Left colon (tissue), 2 donors: ENCODE measurements at places on chromosomes 6 and 20.

- DNase-seq: no peak
Observed at GRCh38 chr6:140850438-140850837, 1282.3 kb upstream of the GJE1 start.

DNA sequence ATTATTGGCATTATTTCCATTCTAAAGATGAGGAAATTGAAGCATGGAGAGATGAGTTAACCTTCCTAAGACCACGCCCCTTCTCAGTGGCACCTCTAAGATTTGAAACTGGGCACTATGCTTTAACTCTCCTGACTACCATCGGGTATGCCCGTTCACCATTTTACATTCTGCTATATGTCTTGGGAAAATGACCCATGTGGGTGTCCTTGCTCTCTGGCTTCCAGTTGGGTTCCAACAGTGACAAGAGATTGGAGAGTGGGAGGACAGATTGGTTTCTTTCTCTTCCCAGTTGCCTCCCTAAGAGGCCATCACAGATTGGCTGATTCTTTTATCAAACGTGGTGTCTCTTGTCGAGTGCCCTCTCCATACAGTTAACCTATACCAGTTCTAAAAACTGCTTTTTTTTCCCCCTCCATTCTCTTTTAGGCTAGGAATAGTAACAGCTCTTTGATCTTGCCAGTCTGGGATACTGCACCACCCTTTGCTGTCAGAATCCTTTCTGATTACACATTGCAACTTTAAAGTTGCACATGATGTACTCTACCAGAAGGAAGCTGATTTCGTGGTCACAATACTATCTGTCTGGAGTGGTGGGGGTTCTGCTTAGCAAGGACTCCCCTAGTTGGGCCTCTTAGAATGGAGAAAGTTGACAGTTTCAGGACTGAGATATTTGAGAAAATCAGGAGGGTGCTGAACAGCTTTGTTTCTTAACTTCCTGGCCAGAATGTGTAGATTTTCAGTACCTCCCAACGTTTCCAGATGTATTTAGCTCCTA is 88.0 kb upstream of the ELOVL5 start:
- DNase-seq: no peak

- DNase-seq: no peak
Observed at GRCh38 chr6:16694781-16695578, 66.3 kb downstream of the ATXN1 start.

GRCh38 chr20:38748861-38749149 is 545 bp downstream of the ACTR5 start:
- no peak for DNase-seq

DNA sequence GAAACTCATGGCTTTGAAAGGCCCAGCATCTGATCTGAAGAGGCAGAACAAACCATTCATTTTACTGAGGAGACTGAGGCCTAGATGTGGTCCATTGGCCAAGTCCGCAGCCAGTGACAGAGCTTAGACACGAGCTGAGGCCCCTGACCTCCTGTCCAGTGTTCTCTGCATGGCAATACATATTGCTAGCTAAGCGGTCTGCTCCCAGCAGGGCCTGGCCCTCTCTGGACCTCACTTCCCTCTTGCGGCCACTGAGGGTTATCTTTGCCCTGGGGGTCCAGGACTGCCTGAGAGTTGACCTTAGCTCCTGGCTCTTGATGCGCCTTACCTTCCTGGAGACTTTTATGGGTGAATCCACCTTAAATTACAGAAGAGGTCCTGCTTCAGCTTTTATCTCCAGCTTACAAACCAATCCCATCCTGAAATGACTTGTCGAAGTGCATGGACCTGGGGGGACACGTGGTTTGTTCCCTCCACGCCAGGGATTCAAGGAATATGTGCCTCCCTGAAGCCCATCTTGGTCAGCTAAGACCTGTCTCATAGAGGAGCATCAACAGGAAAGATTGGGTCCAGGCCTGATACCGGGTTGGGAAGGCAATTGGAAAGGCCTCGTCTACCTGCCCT is 75.6 kb downstream of the CNBD2 start:
- DNase-seq: no peak

- no peak for DNase-seq
Observed at GRCh38 chr6:15614277-15614676, 48.6 kb downstream of the DTNBP1 start.

DNA sequence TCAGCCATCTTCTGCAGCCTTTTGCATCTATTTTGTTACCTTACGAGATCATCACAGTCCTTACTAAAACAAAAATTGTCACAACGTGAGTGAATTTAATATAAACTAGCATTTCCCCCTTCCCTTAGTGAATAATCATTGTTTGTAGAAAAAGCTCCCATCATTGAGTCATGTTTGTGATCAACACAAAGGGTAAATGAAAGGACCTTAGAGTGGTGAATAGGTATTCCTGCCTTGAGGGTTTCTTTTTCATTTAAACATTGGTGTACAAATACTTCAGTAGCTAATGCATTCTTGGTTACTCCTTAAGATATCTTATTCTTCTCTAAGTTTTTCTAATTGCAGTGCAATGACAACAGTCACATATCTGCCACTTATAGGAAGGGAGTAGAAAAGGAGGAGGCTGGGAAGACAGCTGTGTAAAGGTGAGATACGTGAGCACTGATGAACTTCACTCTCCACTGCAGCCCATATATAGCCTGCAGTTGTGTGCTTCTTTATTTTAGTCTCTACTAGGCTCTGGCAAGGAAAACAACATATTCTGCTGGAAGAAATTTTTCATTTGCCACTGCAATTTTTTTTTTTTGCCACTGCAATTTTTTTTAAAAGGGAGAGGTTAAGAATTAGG is 27.8 kb downstream of the ADGRG6 start:
- no peak for DNase-seq

- DNase-seq: no peak
Observed at GRCh38 chr6:72894091-72894490, 272.2 kb downstream of the KCNQ5 start.

DNA sequence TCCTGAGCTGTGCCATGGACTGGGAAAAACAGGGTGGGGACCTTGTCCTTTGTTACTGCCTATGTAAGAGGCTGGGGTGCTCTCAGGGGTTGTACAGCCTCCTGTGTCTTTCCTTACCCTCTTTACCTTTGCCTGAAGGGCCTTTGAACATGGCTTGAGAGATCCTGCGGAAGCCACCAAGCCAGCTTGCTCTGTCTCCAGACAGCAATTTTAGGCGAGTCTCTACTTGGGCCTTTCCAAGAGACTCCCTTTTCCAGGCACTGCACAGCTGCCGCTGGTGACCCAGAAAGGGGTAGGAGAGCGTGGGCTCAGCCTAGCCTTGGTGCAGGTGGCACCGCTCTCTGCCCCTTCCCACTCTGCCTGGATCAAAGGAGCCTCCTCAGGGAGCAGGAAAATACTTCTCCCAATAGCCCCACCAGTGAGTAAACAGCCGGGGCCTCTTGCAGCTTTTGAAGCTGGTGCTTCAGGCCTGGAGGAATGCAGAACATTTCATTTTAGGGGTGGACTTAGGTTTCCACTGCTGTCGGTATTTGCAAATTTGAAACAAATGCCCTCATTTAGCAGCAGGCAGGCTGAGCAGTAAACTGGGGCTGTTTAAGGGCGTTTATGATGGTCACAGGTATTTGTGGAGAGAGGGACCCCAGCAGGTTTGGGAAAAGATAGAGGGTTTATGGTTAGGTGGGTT is 13.9 kb downstream of the PTK7 start:
- DNase-seq: no peak

DNA sequence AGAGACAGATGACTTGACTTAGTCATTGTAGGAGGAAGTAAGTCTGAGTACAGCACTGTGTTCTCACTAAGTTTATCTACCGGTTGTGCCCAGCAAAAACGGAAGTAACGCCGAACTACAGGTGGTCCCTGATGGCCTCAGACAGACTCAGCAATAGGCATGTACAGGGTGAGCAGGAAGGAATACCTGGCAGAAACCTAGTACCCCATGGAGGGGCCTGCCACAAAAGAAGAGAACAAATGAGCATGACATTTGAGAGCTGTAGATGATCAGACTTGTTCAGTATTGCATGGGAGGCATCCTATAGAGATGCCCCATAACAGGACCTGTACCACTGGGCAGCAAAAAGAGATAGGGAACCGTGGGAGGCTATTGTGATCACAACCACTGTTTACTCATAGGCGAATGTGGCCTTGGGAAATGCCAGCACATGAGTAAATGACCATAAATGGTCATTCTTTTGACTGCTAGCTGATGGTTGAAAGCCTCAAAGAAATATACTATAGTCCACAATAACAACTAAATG is 106.4 kb upstream of the TAB2 start:
- no peak for DNase-seq

GRCh38 chr6:88380083-88380482 is 213.9 kb upstream of the CNR1 start:
- DNase-seq: no peak

GRCh38 chr6:35453236-35453635 is 1.1 kb downstream of the FANCE start:
- no peak for DNase-seq

- peak; percentile 9 for DNase-seq
Observed at GRCh38 chr6:110255211-110255750, 75.1 kb downstream of the CDC40 start.

GRCh38 chr20:11790046-11790445 is 127.6 kb upstream of the BTBD3 start:
- DNase-seq: no peak

DNA sequence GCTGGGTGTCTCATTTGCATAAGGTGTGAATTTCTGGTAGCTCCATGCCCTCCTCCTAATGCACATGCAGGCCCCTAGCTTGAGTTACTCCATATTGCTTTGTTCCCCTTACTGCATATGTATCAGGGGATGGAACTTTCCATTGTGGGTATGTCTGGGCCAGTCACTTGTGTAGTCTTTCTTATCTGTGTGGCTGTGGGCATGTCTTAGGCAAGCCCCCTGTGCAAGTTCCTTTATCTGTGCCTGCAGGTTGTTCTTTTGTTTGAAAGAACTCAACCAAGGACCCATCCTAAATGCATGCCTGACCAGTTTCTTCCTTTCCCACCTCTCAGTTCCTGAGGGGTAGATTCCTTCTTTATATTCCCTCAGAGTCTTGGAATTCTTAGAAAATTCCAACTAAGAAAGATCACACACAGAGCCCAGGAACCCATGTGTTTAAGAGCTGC is 23.6 kb downstream of the MBOAT1 start:
- no peak for DNase-seq

DNA sequence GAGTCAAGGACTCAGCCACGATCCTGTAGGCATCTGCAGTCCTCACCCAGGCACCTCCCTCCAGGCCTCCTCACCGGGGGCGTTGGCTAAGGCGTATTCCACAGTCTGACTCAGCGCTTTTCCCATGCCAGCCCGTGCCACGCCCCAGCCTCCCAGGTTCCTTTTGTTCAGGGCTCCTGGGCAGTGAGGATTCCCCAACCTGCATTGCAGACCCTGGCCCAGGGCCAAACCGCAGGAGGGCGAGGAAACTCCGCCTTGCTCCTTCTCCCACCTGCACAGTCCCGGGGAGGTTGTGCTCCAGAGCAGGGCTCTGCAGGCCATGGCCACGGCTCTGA is 202.8 kb upstream of the CST7 start:
- peak; percentile 62 for DNase-seq

DNA sequence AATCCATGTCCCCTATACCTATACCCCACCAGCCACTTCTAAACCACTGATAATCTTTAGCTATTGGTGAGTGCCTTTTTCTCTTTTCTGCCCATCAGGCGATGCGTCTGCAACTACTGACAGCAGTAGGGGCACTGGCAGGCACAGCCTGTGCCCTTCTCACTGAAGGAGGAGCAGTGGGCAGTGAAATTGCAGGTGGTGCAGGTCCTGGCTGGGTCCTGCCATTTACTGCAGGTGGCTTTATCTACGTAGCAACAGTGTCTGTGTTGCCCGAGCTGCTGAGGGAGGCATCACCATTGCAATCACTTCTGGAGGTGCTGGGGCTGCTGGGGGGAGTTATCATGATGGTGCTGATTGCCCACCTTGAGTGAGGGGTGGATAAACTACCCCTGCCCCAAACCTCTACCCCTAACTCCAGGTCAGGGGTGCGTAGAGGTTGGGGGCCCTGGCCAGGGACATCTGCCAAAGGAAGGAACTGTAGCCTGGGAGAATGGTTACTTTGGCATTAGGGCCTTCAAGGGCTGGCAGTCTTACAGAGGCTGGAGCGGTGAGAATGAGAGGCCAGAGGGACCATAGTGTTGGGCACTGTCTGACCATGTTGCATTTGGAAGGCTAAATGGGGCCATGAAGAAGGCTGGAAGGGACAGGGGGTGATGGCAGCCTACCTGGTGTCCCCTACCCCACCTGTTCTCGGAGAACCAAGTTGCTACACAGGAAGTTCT is 851 bp upstream of the HSD17B8 start:
- no peak for DNase-seq

GRCh38 chr20:2759143-2759542 is 41.3 kb downstream of the CPXM1 start:
- DNase-seq: no peak

- DNase-seq: no peak
Observed at GRCh38 chr6:41008011-41008410, 31.0 kb downstream of the UNC5CL start.

DNA sequence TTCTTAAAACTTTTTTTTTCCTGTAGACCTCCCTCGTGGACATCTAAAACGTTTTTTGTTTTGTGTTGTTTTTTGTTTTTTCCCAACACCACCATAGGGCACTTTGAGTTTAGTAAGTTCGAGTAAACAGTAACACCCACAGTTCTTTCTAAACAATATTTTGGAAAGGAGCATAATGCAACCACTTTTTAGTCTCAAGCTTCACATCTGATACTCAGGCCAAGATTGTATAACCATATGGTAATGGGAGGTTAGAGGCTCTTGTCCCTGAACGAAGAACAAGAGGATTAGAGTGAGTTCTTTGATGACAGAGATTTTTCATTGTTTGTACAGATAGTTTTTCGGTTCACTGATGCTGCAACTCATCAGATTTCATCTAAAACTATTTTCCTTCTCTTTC is 144.6 kb downstream of the MTHFD1L start:
- no peak for DNase-seq

GRCh38 chr6:134934793-134935485 is 15.0 kb downstream of the ALDH8A1 start:
- no peak for DNase-seq

GRCh38 chr6:140731741-140732140 is 1357.3 kb upstream of the CITED2 start:
- DNase-seq: no peak

- DNase-seq: peak; percentile 7
Observed at GRCh38 chr6:110738899-110739365, 76.3 kb downstream of the CDK19 start.

DNA sequence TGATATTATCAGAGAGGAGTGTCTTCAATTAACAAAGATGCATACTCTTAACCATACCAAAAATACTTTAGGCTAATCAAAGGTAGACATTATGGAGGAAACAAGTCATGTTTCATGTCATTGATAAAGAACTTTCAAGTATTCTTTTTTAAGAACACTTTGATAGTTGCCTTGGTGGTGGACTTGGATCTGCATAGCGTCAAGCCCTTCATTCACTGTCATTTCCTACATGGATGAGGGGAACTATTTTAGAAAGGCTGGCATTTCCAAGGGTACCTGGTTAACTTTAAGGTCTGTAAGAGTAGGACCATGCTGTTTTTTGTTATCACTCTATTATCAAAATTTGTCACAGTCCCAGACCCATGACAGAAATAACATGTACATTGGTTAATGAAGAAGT is 622.5 kb downstream of the PKHD1 start:
- no peak for DNase-seq

GRCh38 chr6:20058912-20059311 is 153.4 kb downstream of the MBOAT1 start:
- DNase-seq: no peak

GRCh38 chr6:26284537-26285142 is 80.4 kb upstream of the BTN3A2 start:
- peak; percentile 80 for DNase-seq
